ENCODE measurements at places on chromosomes 5 and 9. TPM values are rescaled to one million over a fixed set of nuclear protein-coding genes. Genes with fewer than 3 reads are reported as not detected.

GRCh38 chr5:7875151-7875550 is 6.2 kb downstream of the MTRR start:
- DNase-seq = no peak

- peak; percentile 79 for DNase-seq
These were observed 12.5 kb upstream of the SLC36A3 start for GRCh38 chr5:151315998-151316597.

GRCh38 chr5:32735512-32735911 is 24.4 kb downstream of the NPR3 start:
- DNase-seq = no peak

DNA sequence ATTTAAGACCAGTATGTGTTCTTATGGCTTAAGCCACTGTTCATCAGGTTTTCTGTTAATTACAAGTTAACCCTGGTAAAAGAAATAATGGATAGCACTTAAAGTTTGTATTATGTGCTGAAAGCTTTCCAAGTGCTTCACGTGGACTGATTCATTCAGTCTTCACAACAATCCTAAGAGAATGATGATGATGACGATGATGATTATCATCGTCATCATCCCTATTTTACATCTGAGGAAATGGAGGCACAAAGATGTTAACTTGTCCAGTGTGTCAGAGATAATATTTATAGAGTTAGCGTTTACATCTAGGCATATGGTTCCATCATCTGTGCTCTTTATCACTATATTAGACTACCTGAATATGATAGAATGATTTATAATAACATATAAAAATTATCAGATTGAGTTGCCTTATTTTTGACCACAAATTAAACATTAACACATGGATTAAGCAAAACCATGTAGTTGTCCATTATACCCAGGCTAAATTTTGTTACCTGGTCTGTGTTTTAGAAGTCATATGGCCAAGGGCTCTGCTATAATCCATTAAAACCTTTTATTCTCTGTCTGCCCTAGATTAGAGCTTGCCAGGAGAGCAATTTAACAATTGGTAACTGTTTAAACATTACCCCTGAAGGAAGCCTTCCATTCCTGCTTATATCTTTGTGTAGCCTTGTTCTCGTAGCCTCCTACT is 102.3 kb upstream of the MAP3K1 start:
- no peak for DNase-seq

DNA sequence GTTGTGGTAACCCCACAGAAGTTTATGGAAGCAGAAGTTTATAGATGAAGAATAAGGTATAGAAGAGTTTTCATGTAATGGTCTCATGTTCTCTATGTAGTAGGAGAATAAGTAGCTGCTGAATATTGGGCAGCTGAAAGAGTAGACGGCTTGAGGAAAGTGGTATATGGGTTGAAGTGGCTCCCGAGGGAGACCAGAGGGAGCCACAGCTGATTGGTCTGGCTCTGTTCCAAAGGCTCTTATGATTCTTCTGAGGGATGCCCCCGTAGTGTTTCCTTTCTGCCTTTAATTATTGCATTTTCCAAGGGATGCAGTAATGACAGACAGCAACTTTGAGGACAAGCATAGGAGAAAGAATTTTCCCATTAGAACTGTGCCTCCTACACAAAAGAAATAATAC is 30.1 kb upstream of the TENT2 start:
- no peak for DNase-seq

DNA sequence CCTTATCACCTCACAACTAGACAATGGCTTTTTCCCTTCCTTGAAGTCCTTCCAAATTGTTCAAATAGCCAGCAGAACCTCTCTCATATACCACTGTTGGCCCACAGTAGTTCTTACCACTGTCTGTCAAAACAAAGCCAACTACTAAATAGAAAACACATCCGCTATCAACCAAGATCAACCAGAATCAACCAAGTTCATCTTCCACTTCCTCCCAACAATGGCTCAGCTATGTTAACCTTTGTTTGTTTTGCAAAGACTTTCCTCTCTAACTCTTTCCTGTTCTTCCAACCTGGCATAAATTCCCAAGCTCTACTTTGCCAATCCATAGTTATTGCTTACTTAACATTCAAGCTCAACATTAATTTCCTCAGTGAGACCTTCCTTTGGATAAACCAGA is 15.2 kb downstream of the ELL2 start:
- no peak for DNase-seq

GRCh38 chr5:36733183-36733582 is 126.8 kb downstream of the SLC1A3 start:
- no peak for DNase-seq

GRCh38 chr9:14350754-14351153 is 36.8 kb upstream of the NFIB start:
- no peak for DNase-seq

GRCh38 chr9:127074561-127075548 is 47.6 kb downstream of the ANGPTL2 start:
- DNase-seq = no peak

GRCh38 chr5:175351126-175351525 is 92.9 kb downstream of the DRD1 start:
- DNase-seq = peak; percentile 12

The PLPPR1 gene
- total RNA-seq = not detected

Measured in activated CD8-positive, alpha-beta T cell treated with anti-CD3 and anti-CD28 coated beads for 36 hours (primary cell).